ENCODE measurements at places on chromosomes 4 and X.

DNA sequence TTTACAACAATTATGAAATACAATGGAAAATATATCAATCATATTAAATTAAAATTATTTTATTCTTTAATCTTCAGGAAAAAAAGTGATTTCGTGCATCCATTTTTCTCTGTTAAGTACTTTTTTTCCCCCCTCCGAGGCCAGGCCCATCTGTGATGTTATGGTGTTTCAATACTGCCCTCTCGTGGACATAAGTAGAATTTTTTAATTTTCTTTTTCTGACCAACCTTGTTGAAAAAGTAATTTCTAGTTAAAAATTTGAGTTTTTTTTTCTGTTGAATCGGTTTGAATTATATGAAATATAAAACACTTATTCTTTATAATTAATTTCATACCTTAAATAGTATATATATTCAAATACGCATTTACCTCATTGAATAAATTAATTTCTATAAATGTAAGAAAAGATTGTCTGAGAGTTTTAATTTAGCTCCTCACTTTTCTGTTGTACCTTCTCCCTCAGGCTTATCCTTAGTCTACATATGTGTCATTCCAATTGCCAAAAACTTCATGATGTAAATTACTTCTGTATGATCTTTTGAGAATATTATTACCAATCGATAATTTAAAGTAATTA is 175.8 kb upstream of the TECRL start:
- no peak for DNase-seq

GRCh38 chrX:53166103-53166502 is 58.9 kb downstream of the KDM5C start:
- no peak for DNase-seq

GRCh38 chrX:65985922-65986588 is 53.8 kb downstream of the VSIG4 start:
- DNase-seq, result peak; percentile 23

GRCh38 chr4:87391576-87392054 is 627 bp upstream of the HSD17B11 start:
- no peak for DNase-seq

- no peak for DNase-seq
These were observed 473.4 kb downstream of the PCDH7 start for GRCh38 chr4:31193521-31193920.

GRCh38 chr4:33104273-33104672 is 2384.1 kb downstream of the PCDH7 start:
- no peak for DNase-seq

DNA sequence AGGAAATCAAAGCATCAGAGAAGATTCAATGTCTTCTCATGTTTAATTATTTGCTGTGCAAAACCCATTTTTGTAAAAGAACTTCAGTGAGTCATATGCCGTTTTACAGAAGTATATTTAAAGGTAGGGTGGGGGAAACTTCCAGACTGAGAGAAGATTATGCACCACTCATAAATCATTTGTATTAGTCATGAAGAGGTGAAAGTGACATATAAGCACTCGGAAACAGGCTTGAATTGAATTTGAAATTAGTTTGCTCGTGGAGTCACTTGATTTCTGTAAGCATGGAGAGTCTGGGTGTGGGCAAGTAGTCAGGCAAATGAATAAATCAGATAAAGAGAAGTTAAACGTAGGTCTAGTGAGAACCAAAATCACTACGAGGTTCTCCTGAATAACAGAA is 335.1 kb downstream of the ANK2 start:
- DNase-seq, result no peak

DNA sequence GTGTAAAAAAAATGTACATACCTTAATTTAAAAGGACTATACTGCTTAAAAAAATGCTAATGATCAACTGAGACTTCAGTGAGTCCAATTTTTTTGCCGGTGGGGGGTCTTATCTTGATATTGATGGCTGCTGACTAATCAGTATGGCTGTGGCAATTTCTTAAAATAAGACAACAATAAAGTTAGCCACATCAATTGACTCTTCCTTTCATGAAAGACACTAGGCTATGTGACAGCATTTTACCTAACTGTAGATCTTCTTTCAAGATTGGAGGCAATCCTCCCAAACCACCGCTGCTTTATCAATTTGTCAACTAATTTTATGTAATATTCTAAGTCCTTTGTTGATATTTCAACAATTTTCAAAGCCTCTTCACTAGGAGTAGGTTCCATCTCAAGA is 116.1 kb downstream of the FBXW7 start:
- DNase-seq, result no peak

GRCh38 chr4:3715061-3715854 is 50.9 kb upstream of the ADRA2C start:
- no peak for DNase-seq

- no peak for DNase-seq
These were observed 123.8 kb downstream of the LUZP4 start for GRCh38 chrX:115413246-115413878.

- DNase-seq, result no peak
These were observed 147.0 kb downstream of the AFAP1 start for GRCh38 chr4:7792616-7793015.

DNA sequence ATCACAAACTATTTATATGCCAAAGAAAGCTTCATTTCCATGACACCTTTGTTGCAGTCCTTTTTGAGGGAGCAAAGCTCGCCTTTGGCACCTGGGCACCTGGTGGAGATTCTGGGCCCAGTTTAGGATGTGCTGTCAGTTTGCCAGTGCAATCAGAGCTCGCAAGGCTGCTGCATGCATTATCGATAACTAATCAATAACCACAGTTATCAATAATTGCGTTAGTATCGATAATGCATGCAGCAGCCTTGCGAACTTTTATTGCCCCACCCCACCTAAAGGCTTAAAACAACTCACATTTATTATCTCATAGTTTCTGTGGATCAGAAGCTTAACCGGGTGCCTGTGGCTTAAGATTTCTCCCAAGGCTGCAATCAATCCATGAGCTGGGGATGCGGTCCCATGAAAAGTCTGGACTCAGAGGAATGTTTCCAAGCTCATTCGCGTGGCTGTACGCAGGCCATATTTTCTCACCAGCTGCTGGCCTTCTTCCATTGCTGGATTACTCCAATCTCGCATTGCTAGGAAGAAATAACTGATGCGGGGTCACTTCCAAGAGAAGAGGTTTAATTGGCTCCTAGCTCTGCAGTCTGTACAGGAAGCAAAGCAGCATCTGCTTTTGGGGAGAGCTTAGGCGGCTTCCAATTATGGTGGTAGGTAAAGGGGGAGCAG is 6.2 kb upstream of the AFAP1 start:
- DNase-seq, result no peak

GRCh38 chrX:80812176-80812575 is 2.5 kb upstream of the BRWD3 start:
- peak; percentile 0 for DNase-seq

Measured in NCI-H2107 (cell line).